ENCODE measurements at places on chromosomes 3 and 15. TPM values are rescaled to one million over a fixed set of nuclear protein-coding genes. Genes with fewer than 3 reads are reported as not detected.

Gene STAB1
- 0.16 TPM for total RNA-seq

Gene PRR20G
- total RNA-seq: not detected

DNA sequence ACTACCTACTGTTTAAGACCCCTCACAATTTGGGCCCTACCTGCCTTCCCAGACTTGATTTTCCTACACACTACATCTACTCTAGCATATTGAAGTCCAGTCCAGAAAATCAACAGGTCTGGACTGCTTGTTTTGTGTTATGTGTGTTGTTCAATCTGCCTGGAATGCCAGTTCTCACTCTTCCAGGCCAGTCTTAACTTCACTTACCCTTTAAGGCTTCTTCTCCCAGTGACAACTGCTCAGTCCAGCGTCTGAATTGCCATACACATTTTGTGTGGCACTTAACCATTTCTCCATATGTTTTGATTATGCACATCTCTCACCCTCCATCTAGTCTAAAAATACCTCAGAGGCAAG lies 1.1 kb downstream of the TICRR start:
- H3K4me3 ChIP-seq: peak overlapping the region; percentile 94
- no peak for DNase-seq
- peaks cover 14% of the 10 kb centered on the region for H3K36me3 ChIP-seq
- peaks cover 13% of the 10 kb centered on the region for H3K27me3 ChIP-seq
- H3K27ac ChIP-seq: peak overlapping the region; percentile 91

DNA sequence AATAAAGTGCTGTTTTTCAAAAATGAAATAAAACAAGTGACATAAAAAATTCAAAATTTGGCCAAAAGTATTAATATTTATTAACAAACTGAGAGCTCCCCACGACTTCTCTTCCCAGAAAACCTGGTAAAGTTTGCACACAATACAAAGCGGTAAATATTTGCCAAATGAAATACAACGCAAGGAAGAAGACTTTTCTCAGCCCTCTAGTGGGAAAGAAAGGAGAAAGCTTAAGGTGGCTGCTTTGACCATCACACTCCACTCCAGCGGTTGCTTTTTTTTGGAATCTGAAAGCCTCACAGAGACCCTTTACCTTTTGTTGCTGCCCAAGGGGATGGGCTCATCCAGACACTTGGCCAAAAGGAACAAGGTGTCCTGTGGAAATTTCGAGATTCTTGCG lies 1.1 kb upstream of the GK5 start:
- peak overlapping the region; percentile 72 for H3K4me3 ChIP-seq
- DNase-seq: no peak
- H3K4me1 ChIP-seq: peaks cover 20% of the 10 kb centered on the region
- H3K36me3 ChIP-seq: peaks cover 6% of the 10 kb centered on the region
- no peak overlapping the region for H3K27ac ChIP-seq

GRCh38 chr15:99571299-99571698 lies 5.5 kb downstream of the MEF2A start:
- H3K4me1 ChIP-seq: peaks cover 32% of the 10 kb centered on the region
- DNase-seq: no peak
- H3K27me3 ChIP-seq: no peaks in the 10 kb centered on the region
- H3K4me3 ChIP-seq: no peak overlapping the region
- no peak overlapping the region for H3K27ac ChIP-seq

DNA sequence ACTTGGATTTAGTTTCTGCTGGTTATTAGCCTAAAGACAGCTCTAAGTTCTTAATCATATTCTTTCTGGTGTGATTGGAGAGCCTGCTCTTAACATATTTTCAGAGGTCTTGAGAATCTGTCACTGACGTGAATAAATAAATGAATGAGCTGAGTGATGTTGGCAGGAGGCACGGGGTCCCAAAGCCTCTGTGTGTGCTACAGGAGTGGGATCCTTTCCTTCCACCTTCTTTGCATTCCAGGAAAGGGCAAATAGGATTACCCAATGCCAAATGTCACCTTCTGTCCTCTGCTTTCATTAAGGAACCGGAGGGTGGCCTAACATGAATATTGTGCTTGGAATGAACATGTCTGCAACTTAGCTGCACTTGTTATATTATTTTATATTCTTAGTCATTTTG lies 53.1 kb downstream of the CD47 start:
- H3K36me3 ChIP-seq: peaks cover 24% of the 10 kb centered on the region
- H3K4me1 ChIP-seq: peaks cover 8% of the 10 kb centered on the region
- H3K27me3 ChIP-seq: no peaks in the 10 kb centered on the region
- no peak overlapping the region for H3K27ac ChIP-seq
- DNase-seq: no peak

DNA sequence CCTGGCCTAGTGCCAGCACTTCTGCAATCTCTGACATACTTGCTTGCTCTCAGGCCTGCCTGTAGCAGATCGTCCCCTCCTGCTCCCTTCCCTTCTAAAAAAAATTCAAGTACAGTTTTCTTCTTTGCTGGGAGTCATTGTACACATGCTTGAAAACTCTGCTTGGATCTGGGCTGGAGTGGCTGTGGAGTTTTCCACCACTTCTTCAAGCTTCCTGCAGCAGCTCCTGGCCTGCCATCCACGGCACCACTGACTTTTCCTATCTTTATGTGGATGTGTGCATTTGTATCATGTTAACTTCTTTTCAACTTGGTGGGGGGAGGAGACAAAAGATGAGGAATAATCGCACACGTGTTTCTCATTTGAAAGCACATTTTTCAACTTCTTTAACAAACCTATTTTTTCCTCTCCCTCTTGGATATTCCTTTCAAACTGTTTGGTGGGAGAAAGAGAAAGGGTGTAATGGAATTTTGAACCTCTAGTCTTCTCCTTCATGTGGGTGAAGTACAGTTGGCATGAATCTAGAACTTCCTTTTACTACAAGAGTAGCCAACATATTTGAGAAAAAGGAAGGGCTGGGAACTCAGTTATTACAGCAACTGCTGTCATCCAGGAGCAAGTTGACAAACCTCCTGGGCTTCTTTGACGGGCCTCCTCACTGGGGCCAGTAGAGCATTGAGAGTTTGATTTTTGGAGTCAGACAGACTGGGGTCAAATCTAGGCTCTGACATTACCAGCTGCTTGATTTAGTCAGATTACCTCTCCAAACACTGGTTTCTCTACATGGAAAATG lies 61.2 kb upstream of the LRTM1 start:
- H3K27ac ChIP-seq: no peak overlapping the region
- no peak overlapping the region for H3K4me3 ChIP-seq
- no peaks in the 10 kb centered on the region for H3K27me3 ChIP-seq
- H3K36me3 ChIP-seq: no peaks in the 10 kb centered on the region
- DNase-seq: no peak
- no peaks in the 10 kb centered on the region for H3K4me1 ChIP-seq

All from activated T-helper 1 cell treated with anti-CD3 and anti-CD28 coated beads, Interleukin-12 subunit alpha, Interleukin-12 subunit beta, Interleukin-2, Interleukin-4 antibody, amounts not matched to agents 30 ng/mL and 10 ng/mL and 1 ng/mL, durations not matched to agents 14 hours and 24 hours and 36 hours (primary cell).